B cell (primary cell): ENCODE measurements at places on chromosomes 1 and 21. TPM values are rescaled to one million over a fixed set of nuclear protein-coding genes. Genes with fewer than 3 reads are reported as not detected.

GRCh38 chr1:214216779-214217178, 64.2 kb upstream of the SMYD2 start:
- H3K36me3 ChIP-seq, result no peaks in the 10 kb centered on the region
- peaks cover 4% of the 10 kb centered on the region for H3K27me3 ChIP-seq
- H3K27ac ChIP-seq, result no peak overlapping the region
- peaks cover 3% of the 10 kb centered on the region for H3K4me1 ChIP-seq
- no peak for DNase-seq

- DNase-seq, result no peak
- no peaks in the 10 kb centered on the region for H3K36me3 ChIP-seq
- no peaks in the 10 kb centered on the region for H3K27me3 ChIP-seq
- no peak overlapping the region for H3K27ac ChIP-seq
Observed at GRCh38 chr1:233620065-233620464, 6.2 kb downstream of the KCNK1 start.

- H3K36me3 ChIP-seq, result no peaks in the 10 kb centered on the region
- no peaks in the 10 kb centered on the region for H3K27me3 ChIP-seq
- H3K4me1 ChIP-seq, result peaks cover 29% of the 10 kb centered on the region
Observed at GRCh38 chr21:14542638-14543037, 3.5 kb downstream of the SAMSN1 start.

DNA sequence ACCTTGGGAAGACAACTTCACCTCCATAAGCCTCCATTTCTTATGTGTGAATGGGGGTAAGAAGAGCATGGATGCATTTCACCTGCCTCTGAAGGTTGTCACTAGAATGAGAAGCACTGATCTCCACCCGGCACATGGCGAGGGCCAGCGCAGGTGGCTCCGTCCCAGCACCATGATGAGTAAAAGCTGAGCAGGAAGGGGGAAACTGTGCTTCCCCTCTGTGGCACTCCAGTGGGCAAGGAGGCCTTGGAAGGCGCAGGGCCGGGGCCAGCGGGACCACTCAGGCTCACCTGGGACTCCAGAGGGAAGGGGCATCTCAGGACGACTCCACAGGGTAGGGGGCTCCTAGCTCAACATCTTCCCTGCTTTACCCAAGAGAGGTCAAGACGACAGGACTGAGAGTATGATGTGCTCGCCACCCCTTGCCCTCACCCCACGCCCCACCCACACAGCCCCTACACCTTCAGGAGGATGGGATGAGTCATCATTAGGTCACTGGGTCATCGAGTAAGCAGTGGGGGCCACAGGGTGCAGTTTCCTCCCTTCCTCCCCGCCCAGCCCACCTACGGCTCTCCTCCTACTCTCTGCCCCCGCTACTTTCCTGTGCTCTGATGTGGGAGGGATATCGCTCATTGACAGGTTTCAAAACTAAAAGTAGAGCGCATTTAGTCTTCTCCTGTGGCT, 112.1 kb downstream of the HIVEP3 start:
- H3K4me1 ChIP-seq, result peaks cover 65% of the 10 kb centered on the region
- H3K27ac ChIP-seq, result no peak overlapping the region
- H3K4me3 ChIP-seq, result no peak overlapping the region
- DNase-seq, result no peak
- H3K27me3 ChIP-seq, result no peaks in the 10 kb centered on the region
- no peaks in the 10 kb centered on the region for H3K36me3 ChIP-seq

The PTGER3 gene
- 0.22 and 0.27 TPM in 2 replicates for total RNA-seq

DNA sequence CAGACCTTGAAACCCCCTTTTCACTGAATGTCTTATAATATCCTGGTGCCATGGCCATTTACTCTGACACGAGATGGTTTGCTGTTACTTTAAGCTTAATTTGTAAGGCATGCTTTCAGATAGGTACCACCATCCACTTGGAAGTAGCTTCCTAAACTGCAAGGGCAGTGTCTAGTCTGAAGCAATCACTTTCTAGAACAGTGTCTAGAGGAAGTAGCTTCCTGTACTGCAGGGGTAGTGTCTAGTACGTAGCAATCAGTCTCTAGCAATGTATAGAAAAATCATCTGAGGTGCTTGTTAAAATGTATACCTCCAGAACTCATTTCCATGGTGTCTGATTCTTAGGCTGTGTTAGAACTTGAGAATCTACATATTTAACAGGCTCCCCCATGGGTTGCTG, 42.5 kb downstream of the ZBTB40 start:
- H3K4me3 ChIP-seq, result no peak overlapping the region
- no peak for DNase-seq
- H3K27me3 ChIP-seq, result no peaks in the 10 kb centered on the region
- H3K36me3 ChIP-seq, result no peaks in the 10 kb centered on the region
- H3K27ac ChIP-seq, result no peak overlapping the region
- no peaks in the 10 kb centered on the region for H3K4me1 ChIP-seq

DNA sequence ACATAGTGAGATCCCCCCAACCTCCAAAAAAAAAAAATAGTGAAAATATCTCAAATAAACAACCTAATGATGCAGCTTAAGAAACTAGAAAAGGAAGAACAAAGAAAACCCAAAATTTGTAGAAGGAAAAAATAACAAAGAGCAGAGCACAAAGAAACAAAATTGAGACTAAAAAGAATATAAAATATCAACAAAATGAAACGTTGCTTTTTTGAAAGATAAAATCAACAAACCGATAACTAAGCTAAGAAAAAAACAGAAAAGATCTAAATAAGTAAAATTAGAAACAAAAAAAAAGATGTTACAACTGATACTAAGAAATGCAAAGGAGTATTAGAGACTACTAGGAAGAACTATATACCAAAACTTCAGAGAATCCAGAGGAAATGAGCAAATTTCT, 139.3 kb upstream of the PALMD start:
- no peaks in the 10 kb centered on the region for H3K27me3 ChIP-seq
- no peaks in the 10 kb centered on the region for H3K4me1 ChIP-seq
- no peaks in the 10 kb centered on the region for H3K36me3 ChIP-seq
- no peak for DNase-seq
- no peak overlapping the region for H3K4me3 ChIP-seq

The SPATA21 gene
- not detected in 2 replicates for total RNA-seq

The FMO1 gene
- not detected in 2 replicates for total RNA-seq

The LCE3E gene
- total RNA-seq, result not detected in 2 replicates

The HTR6 gene
- not detected in 2 replicates for total RNA-seq

DNA sequence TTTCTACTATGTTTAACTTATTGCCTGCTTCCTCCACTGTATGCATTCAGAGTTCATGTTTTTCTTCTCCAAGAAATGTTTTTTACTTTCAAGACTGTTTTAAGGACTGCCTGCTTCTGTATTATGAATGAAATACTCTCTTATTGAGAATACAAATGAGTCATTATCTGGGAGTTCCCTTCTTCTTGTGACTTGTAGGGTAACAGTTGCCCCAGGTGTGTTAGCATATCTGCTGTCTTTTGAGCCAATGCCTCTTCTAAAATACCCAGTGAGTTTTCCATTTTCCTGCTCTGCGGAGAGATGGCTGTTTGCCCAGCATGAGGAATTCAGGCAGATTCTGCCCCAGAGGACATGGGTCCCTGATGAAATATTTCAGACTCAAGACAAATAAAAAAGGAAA, 34.1 kb upstream of the ST6GALNAC5 start:
- H3K27ac ChIP-seq, result no peak overlapping the region
- DNase-seq, result no peak
- H3K36me3 ChIP-seq, result no peaks in the 10 kb centered on the region
- H3K4me1 ChIP-seq, result no peaks in the 10 kb centered on the region
- no peaks in the 10 kb centered on the region for H3K27me3 ChIP-seq
- no peak overlapping the region for H3K4me3 ChIP-seq

The EVI5 gene
- total RNA-seq, result 35.4 and 36.3 TPM in 2 replicates
